ENCODE measurements at places on chromosomes 4 and X.
A peak's percentile ranks its signal among the peaks of the same experiment; 100 is the strongest.

DNA sequence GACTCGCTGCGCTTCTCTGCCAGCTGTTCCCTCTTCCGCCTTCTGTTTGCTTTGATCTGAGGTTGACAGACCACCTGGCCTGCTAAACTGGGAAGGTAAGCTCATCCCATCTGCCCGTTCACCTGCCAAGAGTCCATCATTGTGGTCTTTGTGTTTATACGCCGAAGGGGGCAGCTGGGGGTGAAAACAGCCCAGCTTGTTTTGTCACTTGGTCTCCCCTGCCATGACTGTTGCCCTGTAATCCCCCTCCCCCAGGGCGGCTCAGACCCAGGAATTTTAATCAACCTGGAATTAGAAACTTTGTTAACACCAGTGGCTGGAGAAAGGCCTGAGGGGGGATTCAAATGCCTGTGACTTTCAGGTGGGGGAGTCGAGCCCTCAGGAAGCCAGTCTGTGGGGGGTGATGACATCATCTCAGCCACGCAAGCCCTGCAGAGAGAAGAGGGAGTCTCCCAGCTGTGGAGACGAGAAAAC is 333.3 kb downstream of the BCOR start:
- DNase-seq: no peak

DNA sequence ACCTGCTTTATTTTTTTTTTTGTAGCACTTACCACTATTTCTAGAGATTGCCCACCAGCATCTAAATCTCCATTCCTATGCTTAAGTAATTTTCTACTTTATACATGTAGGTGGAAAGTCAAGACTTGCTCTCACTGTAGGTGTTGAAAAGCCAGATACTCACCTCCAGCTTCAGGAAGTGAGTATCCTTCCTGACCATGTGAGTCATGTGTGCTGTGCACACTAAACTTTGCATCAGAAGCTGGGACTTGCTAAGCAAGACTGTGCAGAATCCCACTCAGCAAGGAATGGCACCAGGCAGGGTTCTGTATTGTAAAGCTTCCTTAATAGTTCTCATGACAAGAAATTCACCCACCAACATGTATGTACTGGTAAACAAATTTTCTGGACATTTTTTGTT is 151.8 kb downstream of the POU4F2 start:
- no peak for DNase-seq

DNA sequence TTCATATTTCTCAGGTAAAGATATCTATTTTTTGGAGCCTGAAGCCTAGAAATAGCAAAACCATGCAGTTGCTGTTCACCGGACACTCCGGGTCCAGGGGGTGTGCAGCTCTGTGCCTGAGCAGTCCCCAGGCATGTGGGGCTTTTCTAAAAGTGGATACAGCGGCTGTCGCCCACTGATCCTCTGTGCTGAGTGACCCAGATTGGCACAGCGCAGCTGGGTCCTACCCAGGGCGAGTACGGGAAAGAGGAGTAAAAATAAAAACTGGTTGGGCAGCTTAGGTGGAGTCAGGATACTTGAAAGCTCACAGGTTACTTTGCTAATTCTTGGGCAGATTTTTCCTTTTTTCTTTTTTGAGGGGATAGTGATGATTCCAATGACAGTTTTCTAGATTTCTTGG is 118.8 kb downstream of the UCHL1 start:
- no peak for DNase-seq

DNA sequence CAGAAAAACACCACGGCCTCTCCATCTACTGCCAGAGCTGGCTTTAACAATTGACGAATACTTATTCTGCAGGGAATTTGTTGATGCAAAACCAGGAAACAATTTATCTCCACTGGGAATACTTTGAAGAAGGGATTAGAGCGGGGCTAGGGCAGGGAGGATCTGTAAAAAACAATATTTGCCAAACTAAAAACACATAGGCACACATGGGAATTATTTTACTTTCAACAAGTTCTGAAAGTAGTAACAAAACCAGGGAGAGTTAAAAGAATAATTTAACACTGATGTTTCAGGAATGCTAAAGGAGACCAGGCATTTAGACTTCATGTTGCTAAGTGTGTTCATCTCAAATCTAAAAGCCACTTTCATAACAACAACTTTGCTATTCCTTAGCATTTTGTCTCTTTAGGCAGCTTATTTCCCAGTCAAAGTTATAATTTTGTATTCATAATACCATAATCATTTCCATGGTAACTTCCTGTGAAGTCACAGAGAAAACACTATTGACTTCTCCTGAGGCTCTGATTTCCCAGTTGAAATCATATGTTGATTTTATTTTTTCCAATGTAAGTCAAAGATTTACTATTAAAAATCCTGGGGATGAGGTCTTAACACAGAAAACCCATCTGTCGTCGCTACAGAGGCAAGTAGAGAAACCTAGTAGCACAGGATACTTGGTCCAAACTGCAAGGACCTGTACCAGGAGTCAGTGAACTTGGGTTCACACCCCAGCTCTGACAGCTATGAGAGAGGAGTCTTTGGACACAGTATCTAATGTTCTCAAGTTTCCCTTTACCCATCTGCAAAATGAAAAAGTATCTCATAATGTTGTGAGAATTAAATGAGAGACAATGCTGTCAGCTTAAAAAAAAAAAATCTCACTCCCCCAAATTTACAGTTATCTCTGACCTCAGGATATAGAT is 69.3 kb downstream of the SH3RF1 start:
- no peak for DNase-seq

GRCh38 chr4:154349829-154350228 is 141.8 kb downstream of the DCHS2 start:
- peak; percentile 29 for DNase-seq

- DNase-seq: no peak
These were observed 142.8 kb upstream of the EOLA2 start for GRCh38 chrX:150081076-150081475.

GRCh38 chrX:40104985-40105834 is 7.5 kb upstream of the BCOR start:
- peak; percentile 62 for DNase-seq

GRCh38 chr4:107034996-107035818 is 906 bp downstream of the DKK2 start:
- DNase-seq: peak; percentile 11

DNA sequence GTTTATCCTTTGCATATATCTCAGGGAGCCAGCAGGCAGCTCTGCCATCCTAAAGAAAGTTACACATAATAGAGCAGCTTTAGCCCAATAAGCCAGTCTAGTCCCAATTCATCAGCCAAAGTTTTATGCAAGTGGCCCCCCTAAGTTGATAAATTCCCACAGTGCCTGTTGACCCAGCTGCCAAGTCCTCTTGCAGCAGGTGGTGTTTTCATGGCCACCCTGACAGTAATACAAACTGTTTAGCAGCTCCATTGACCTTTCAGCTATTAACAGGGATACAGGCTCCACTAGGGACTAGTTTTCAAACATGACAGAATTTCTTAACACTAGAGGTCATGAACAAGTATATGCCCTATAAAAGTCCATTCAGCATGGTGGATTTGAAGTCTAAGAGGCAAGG is 77.5 kb downstream of the HHIP start:
- DNase-seq: no peak

- DNase-seq: no peak
These were observed 1.7 kb downstream of the GABRQ start for GRCh38 chrX:152639426-152639825.

GRCh38 chr4:85531560-85532341 is 56.8 kb downstream of the ARHGAP24 start:
- no peak for DNase-seq

Data from hematopoietic multipotent progenitor cell treated with erythropoietin and hydrocortisone succinate and interleukin-3 and kit ligand, for 4 days (in vitro differentiated cells).